Esophagus squamous epithelium (tissue), 5 donors: ENCODE measurements at places on chromosomes 6 and 20.

GRCh38 chr20:3164043-3164762, 4.5 kb upstream of the FASTKD5 start:
- DNase-seq, result no peak

- no peak for DNase-seq
Observed at GRCh38 chr6:36735110-36736071, 37.8 kb downstream of the RAB44 start.

DNA sequence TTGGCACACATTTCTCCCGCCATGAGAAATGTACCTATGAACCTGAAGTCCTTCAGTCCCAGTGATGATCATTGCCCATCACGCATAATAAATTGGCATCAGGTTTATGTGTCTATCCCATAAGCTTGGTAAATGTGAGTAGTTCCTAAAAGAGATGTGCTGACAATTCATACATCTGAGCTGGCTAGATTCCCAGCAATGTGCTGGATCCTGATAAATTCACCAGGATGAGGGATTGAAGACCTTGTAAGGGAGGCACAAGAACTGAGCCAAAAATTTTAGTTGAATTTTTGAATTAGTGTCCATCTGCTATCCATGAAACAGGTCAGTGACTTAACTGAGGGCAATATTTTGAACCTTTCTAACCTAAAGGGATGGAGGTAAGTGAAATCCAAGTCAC, 267.9 kb upstream of the CITED2 start:
- DNase-seq, result no peak

- no peak for DNase-seq
Observed at GRCh38 chr6:46042355-46042999, 26.8 kb upstream of the CLIC5 start.

DNA sequence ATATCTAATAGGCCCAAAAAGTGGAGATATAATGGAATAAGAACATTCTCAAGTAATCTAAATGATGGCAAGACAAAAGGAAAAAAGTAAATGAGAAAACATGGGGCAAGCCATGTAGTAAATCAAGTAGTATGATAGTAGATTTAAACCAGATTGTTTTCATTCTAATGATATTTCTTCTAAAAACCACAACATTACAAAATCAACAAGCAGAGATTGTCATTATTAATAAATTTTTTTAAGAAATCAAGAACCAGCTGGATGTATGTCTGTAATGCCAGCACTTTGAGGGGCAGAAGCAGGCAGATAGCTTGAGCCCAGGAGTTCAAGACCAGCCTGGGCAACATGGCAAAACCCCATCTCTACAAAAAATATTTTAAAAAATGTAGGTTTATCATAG, 155.0 kb downstream of the RNGTT start:
- DNase-seq, result no peak

DNA sequence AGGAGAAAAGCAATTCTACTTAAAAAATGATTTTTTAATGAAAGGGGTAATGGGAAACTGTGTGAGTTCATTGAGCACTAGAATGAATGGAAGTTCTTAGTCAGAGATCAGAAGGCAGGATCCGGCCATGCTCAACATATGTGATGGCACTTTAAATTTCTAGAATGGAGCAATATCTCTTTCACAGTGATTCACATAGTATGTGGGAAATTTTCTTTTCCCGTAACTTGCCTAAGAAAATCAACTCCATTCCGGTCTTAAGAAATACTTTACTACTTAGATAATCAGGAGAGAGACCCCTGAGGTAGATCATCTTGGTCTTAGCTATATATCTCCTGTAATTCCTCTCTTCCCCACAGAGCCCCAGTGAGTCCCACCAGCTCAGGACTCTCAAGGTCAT, 131.8 kb downstream of the SCML4 start:
- DNase-seq, result no peak

DNA sequence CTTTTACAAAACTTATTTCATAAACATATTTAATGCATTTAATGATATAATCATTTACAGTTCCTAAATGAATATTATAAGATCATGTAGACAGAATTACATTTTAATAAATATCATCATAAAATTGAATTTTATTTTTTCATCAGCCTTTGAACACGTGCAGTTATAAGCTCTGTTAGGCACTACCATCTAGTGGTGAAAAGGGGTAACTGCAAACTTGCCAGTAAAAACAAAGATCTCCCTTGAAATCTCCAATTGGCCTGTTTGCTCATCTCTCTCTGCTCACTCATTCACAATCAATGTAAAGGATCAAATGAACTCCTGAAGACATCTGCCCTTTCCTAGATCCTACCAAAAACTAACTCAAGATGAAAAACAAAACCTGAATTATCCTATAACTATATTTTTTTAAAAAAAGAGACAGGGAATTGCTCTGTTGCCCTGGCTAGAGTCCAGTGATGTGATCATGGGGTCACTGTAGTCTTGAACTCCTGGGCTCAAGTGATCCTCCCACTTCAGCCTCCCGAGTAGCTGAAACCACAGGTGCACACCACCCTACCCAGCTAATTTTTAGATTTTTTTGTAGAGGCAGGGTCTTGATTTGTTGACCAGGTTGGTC, 31.7 kb downstream of the SAMHD1 start:
- no peak for DNase-seq

GRCh38 chr6:11831653-11832052, 53.0 kb upstream of the ADTRP start:
- DNase-seq, result no peak

- DNase-seq, result no peak
Observed at GRCh38 chr6:109332748-109333147, 49.5 kb downstream of the CD164 start.

DNA sequence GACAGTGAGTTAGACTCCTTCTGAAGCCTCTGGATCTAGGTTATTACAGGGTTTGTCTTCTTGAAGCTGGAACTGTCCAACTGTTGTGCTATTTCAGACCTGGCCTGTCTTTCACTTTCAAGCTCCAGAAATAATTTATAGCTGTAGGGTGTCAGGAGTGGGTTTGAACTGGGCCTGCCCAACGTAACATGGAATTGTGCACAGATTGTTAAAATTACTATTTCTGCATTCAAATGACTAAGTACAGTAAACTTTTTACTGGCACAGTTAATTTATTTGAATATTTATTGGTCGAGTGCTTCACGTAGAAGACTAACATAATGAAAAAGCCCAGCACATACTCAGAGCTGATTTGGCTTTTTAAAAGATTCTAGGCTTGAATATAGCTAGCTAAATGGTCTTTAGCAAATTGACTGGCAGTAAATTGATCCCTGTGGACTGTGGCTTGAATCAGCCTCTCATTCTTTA, 74.3 kb downstream of the ARID1B start:
- no peak for DNase-seq

GRCh38 chr20:22529150-22530019, 55.0 kb downstream of the FOXA2 start:
- DNase-seq, result no peak

DNA sequence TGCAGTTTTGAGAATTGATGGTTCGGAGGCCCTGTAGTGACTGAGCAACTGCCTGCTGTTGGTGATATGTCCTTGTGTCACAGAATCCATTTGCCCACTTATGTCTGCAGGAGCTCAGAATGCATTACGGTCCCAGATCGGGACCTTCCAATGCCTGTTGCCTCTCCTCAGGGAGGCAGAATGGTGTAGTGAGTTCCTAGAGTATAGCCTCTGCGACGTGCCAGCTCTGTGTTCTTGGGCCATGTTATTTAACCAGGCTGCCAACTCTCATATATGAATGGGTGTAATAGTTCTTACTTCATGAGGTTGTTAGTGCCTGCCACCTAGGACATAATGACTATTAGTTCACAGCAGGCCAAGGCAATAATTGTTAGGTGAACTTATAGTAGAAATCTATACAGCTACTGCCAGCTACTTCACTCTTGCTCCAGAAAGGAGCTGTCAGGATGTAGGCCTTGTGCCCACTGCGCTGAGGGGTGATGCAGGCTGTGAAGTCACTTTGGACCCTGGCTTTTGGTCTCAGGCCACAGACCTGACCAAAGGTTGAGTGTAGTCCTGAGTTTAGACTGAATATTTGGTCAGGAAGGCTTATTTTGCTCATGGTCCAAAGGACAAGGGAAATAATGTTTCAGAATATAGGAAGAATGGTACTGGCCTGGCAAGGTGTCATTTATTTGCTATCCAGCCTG, 82.1 kb downstream of the ASXL1 start:
- DNase-seq, result no peak

GRCh38 chr6:75211920-75212590, 6.2 kb upstream of the COL12A1 start:
- DNase-seq, result no peak

- DNase-seq, result no peak
Observed at GRCh38 chr6:117264692-117265409, 507 bp upstream of the VGLL2 start.

DNA sequence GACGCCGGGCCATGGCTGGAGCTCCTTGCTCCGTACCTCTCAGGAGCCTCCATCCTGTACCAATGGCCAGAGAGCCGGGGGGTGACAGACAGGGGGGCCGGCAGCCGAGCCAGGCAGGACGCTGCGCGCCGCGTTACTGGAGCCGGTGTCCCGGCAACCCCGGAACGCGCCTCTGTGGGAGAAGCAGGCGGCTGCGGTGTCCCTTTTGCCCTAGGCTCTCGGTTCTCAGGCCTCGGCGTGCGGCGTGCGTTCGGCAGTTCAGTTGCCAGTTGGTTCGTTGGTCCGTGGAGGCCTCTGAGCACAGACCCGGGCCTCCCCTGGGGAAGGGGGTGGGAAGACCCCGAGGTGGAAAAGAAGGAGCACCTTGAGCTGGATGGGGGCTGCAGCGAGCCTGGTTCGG, at the start of gene SPATS1:
Gene SPATS1, plus strand, starts transcription at position 162 of the 400 bp plus-strand sequence. CDS start 446 bp downstream, outside the sequence.
- DNase-seq, result no peak

GRCh38 chr20:23094213-23094896, 8.2 kb upstream of the CD93 start:
- no peak for DNase-seq

DNA sequence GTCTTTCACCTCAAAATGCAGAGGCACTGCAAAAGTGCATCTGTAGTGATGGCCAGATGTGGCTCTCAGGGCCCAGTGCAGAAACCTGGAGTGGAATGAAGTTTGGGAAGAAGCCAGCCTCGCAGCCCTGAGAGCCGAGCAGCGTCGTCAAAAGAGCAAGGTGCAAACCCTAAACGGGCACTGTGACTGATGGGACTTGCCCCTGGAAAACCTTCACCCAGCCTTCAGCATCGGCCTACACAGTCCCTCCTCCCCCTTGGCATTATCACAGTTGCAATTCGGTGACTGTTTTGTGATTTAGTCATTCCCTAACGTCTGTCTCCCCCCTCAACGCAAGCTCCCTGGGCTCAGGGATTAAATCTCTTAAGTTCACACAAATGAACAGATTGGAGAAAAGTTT, 38.6 kb downstream of the TAF4 start:
- DNase-seq, result no peak

GRCh38 chr6:132797951-132798868, at the start of gene SLC18B1:
TSS of gene SLC18B1 (minus strand) at chr6:132798637. CDS start at chr6:132798456, 181 bp downstream.
- no peak for DNase-seq

- DNase-seq, result no peak
Observed at GRCh38 chr20:64055893-64056638, 6.6 kb upstream of the SOX18 start.

DNA sequence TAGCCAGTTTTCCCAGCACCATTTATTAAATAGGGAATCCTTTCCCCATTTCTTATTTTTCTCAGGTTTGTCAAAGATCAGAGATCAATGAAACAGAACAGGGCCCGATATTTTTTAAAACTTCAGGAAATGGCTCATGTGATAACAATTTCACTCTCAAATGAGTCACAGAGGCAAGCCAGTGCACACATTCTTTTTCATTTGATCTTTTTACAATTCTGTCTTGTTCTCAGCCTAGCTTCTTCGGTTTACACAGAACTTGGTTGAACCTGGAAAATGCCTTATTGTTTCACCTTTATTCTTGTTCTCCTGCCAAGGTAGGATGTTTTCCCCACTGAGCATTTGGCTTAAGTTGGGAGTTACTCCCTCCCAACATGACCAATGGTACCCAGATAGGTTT, 258.9 kb downstream of the COL12A1 start:
- no peak for DNase-seq
